ENCODE measurements at places on chromosomes 5 and 9.

DNA sequence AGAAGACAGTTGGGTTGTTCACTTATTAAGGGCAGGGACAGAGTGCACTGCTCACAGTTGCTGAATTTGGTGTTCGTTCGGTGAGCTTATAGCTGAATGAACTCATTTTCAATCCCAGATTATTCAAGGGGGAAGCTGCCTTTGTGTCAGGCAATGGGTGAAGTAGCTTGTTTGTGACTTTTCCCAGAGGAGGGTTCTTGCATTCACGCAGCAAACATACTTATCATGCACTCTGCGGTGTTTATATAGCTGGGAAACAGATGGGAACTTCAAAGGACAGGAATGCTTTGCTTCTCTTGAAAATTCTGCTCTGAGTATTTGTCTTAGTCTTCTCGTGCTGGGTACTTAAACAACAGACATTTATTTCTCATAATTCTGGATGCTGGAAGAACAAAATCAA lies 64.7 kb upstream of the ABCA1 start:
- DNase-seq: no peak

- DNase-seq: no peak
These were observed 23.1 kb downstream of the FGFR4 start for GRCh38 chr5:177109810-177110209.

DNA sequence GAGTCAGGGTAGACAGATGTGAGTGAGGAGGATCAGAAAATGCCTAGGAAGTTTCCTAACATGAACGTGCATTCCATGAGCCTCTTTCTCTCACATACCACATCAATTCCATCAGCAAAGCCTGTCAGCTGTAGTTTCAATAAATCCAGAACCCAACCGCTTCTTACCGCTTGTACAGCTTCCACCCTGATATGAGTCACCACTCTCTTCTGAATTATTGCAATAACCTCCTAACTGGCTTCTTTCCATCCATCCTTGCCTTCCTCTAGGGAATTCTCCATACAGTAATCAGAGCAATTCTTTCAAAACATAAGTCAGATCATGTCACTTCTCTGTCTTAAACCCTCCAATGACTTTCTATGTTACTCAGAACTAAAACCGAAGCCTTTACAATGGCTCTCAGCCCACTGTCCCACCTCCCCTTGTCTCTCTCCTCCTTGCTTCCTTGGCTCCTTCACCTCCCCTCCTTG lies 8.1 kb upstream of the RAD23B start:
- DNase-seq: no peak

DNA sequence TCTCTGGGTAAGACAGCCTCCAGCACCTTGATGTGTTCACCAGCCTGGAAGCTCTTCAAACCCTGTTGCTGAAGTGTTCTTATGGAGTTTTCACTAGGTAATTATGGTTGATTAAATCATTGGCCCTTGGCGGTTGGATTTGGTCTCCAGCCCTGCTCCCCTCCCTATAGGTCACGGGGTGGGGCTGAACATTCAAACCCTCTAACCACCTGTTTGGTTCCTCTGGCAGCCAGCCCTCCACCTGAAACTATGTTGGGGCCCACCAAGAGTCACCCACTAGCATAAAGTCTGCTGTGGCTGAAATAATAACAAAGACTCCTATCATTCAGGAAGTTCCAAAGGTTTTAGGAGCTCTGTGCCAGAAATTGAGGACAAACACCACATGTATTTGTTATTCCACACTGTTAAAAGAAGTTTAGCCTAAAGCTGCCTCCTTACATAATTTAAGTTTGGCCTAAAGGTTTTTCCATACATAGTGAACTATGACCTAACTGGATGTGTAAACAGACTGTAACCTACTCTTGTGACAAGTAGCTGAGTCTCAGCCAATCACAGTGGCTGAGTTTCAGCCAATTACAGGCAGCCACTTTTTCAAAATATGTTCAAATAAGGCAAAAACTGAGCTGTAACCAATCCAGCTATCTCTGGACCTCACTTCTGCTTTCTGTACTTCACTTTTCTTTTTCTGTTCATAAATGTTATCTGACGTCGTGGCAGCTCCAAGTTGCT lies 34.8 kb downstream of the TMEM252 start:
- no peak for DNase-seq

DNA sequence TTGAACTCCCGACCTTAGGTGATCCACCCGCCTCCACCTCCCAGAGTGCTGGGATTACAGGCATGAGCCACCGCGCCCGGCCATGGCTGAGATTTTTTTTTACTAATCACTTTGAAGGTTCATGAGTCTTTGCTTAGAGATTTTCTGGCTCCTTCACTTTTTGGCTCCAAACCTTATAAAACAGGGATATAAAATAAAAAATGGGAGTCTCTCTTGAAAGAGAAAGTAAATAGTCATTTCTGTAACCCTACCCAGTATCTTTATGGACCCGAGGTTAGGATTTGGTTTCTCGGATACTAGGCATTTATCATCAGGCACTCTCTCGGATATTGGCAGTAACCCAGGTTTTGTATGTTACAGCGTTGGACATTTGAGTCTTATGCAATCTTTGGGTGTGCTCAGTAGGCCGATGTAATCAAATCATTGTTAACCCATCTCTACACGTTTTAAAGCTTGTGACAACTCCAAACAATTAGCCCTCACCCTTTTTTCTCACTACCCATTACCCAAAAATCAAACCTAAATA lies 25.3 kb downstream of the STXBP1 start:
- DNase-seq: no peak

DNA sequence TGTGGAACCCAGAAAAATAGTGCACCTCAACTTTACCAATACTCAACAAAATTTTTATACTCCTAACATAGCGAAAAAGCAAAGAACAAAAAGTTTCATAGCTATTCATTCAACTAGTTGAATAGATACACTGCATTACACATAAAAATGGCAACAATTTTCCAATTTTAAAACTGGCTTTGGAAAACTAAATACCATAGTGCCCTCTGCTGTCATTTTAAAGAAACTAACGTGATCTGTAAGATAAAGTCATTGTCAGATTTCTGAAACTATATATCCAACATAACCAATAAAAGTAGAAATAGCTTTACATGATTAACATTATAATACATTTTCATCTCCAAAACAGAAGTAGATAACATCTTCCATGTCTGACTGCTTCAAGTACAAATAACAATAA lies 31.6 kb downstream of the DTWD2 start:
- DNase-seq: no peak

DNA sequence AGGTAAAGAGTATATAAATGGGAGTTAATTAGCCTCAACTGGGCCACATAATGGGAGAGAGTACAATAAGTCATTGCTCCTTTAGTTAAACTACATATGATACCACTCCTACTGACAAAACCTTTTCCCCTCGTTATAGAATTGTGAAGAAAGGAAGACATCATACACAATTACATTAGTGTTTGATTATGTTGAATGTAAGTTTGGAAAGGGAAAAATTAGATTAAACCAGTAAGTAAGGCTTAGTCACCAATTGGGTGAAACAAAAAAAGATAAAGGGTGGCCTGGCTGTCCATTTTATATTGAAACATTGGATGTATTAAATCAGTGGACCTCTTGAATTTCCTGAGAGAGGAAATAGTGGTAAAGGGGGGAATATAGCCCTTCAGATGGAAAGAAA lies 464.3 kb upstream of the PAPPA start:
- DNase-seq: no peak

DNA sequence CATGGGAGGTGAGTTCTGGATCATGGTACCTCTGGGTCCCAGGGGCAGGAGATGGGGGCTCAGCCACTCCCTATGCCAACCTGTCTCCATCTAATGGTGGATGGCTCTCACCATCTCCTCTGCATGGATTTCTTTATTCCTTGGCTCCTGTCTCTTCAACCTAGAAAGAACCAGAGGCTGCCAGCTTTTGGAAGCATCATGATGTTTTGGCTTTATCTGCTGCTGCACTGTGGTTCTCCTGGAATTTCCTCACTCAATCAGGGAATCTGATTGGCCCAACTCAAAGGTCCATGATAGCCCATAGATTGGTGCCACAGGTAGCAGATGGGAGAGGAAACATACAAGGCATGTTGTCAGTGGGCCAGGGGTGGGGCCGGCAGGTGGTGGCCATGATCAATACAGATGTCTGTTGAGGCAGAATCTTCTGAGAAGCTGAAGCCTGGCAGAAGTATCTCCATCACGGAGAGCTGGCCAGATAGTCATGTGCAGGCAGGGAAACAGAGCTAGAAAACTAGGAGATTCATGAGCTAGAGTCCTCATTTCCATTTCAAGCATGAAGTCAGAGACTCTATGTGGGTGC lies 158.2 kb downstream of the MACROH2A1 start:
- no peak for DNase-seq

GRCh38 chr5:60494144-60494543 lies 205.8 kb downstream of the DEPDC1B start:
- DNase-seq: no peak

DNA sequence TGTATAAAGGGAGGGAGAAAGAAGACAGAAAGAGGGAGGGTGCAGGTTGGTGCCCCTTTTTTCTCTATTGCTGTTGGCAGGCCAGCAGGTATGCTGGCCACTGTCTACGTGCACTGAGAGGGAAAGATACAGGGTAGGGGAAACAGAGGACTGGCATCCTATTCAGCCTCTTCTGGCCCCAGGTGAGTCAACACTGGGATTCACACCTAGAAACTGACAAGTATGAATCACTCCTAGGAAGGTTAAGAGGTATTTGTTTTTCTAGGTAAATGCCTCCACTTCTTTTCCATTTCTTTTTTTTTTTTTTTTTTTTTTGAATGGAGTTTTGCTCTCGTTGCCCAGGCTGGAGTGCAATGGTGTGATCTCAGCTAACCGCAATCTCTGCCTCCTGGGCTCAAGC lies 2.8 kb upstream of the UBAP1 start:
- DNase-seq: no peak

DNA sequence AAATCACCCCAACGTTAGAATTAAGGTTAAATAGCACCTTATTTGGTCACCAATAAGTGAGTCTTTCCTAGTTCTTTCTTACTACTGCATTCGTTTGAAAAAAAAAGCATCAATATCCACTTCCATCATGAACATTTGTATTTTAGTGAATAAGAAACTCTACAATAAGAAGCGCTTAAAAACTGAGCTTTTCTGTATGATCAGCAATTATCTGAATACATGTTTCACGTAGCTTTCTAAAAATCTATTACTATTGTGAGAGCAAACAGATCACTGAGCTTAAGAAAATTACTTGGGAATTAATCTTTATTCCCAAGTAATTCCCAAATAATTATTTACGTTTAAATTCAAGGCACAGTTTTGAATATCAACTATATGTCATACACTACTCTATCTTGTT lies 32.5 kb downstream of the ZDHHC21 start:
- DNase-seq: no peak

DNA sequence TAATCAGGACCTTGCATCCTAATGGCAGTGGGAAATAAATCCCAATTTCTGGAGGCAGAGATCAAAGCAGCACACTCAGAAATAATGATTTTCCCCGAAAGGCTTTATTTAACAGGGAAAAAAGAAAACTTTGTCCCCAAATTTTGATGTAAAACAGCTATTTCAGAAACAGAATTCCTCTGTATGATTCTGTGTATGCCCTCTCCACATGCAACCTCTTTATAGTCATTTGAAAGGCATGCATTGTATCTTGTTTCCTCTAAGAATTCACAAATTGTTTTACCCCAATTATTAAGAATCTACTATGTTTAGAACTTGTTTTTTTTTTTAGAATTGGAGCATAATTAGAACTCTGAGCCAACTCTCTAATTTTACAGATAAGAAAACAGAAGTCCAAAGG lies 2.7 kb upstream of the PTAR1 start:
- DNase-seq: no peak
